Suprapubic skin (tissue), 4 donors: ENCODE measurements at places on chromosomes 12 and 14.

DNA sequence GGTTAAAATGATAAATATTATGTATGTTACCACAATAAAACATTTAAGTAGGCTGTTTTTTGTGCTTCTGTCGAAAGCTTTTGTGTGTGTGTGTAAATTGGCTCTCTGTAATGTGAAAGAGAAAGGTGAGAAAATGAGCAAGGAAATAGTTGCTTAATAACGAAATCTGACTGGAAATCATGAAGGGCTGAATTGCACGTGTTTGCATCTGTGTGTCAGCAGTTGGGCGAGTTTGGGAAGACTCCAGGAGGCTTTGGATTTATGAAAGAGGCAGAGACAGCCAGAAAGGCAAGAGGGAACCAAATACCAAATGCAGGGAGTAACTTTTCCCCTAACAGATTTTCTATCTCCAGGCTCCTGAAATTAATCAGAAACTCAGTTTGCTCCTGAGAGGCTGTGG is 47.2 kb upstream of the PLEKHG3 start:
- no peak for DNase-seq
- no peaks in the 10 kb centered on the region for H3K27me3 ChIP-seq
- H3K36me3 ChIP-seq = no peaks in the 10 kb centered on the region
- peaks cover 20% of the 10 kb centered on the region for H3K4me1 ChIP-seq

- no peak overlapping the region for H3K4me3 ChIP-seq
- H3K4me1 ChIP-seq = no peaks in the 10 kb centered on the region
- no peak overlapping the region for H3K27ac ChIP-seq
- no peaks in the 10 kb centered on the region for H3K27me3 ChIP-seq
- H3K36me3 ChIP-seq = no peaks in the 10 kb centered on the region
- DNase-seq = no peak
These were observed 123.4 kb downstream of the CMAS start for GRCh38 chr12:22169376-22169775.

- H3K36me3 ChIP-seq = peaks cover 54% of the 10 kb centered on the region
- H3K4me3 ChIP-seq = no peak overlapping the region
- no peaks in the 10 kb centered on the region for H3K4me1 ChIP-seq
These were observed 54.1 kb downstream of the EP400 start for GRCh38 chr12:132003846-132004245.

DNA sequence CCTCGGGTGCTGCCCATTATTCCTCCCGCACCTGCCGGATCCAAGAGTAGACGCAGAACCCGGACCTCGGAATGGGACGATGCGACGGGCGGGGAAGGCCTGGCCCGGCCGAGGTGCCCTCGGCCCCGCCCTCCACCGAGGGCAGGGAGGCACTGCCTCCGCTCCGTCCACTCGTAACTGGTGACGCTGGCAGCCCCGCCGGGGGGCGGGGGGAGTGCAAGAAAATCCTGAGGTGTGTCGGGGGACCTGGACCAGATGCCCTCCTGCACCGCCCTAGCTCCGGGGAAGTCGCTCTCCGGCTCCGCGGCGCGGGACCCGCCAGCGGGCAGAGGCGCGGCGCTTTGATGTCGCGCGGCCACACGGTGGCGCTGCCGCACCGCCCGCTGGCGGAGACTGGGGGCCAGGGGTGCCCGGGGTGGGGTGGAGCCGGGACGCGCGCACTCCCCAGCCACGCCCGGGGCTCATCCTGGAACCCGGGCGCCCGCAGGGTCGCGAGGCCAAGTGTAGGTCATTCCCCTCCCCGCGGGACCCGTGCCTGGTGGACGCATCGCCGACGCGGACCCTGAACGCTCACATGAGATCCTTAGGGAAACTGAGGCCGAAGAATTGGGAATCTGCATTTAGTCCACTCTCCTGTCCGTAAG is 202.8 kb downstream of the TTC8 start:
- H3K4me1 ChIP-seq = peaks cover 22% of the 10 kb centered on the region
- no peak overlapping the region for H3K27ac ChIP-seq
- H3K4me3 ChIP-seq = peak overlapping the region; percentile 52
- no peak for DNase-seq

GRCh38 chr12:108995370-108995992 is 25.4 kb downstream of the SVOP start:
- DNase-seq = no peak
- H3K36me3 ChIP-seq = no peaks in the 10 kb centered on the region
- no peak overlapping the region for H3K4me3 ChIP-seq
- H3K27ac ChIP-seq = no peak overlapping the region
- H3K27me3 ChIP-seq = peaks cover 8% of the 10 kb centered on the region

DNA sequence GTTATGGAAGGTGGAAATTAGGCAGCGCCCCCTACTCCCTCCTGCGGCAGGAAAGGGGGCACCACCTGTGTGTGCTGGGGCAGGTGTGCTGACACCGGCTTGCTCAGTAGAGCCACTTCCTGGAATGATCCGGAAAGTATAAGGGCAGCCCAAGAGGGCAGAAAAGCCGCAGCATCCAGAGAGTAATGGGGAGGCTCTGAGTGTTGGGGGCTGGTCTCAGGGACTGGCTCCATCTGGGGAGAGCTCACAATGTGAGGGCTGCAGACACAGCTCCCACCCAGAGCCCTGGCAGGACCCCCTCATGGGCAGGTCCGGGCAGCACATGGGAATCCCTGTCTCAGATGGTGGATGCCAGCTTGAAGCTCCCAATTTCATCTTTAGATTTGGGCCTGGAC is 187.6 kb upstream of the C14orf180 start:
- H3K4me3 ChIP-seq = no peak overlapping the region
- H3K4me1 ChIP-seq = peaks cover 6% of the 10 kb centered on the region
- no peak overlapping the region for H3K27ac ChIP-seq
- H3K36me3 ChIP-seq = no peaks in the 10 kb centered on the region

GRCh38 chr12:52045794-52046199 is 5.4 kb upstream of the NR4A1 start:
- no peaks in the 10 kb centered on the region for H3K36me3 ChIP-seq
- H3K27ac ChIP-seq = peak overlapping the region; percentile 74
- DNase-seq = no peak
- peaks cover 66% of the 10 kb centered on the region for H3K4me1 ChIP-seq
- no peak overlapping the region for H3K4me3 ChIP-seq
- H3K27me3 ChIP-seq = no peaks in the 10 kb centered on the region

DNA sequence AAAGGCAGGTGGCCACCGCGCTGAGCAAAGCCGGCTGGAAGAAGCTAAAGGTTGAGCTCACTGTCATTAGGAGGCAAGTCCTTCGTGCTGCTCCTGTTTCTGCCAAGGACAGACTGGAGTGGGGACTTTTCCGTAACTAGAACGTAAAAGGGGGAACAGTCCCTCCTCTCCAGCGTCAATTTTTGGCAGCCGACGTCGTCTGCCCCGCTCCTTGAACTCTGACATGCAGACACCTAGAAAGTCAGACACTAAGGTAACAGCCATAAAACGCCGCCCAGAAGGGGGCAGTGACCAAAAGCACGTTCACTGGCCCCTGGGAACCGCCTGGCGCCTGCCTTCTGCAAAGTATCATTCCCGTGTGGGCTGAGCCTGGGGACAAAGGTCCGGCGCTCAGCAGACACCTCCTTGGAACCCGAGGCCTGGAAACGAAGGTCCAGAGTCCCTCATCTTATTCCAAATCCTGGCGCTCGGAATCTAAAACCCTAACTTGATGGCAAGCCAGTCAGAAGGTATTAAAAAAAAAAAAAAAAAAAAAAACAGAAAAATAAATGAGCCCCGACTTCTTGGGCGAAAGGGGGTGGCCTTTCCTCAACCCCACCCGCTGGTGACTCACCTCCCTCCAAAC is 1.1 kb upstream of the LRP1 start:
- H3K36me3 ChIP-seq = no peaks in the 10 kb centered on the region
- H3K27ac ChIP-seq = peak overlapping the region; percentile 95
- peak overlapping the region; percentile 88 for H3K4me3 ChIP-seq
- H3K27me3 ChIP-seq = no peaks in the 10 kb centered on the region

- H3K36me3 ChIP-seq = peaks cover 99% of the 10 kb centered on the region
- DNase-seq = no peak
- no peaks in the 10 kb centered on the region for H3K4me1 ChIP-seq
- no peak overlapping the region for H3K4me3 ChIP-seq
- no peak overlapping the region for H3K27ac ChIP-seq
These were observed 10.7 kb downstream of the UBE3B start for GRCh38 chr12:109488051-109488665.

GRCh38 chr12:115472852-115473251 is 788.9 kb upstream of the TBX3 start:
- no peak overlapping the region for H3K27ac ChIP-seq
- H3K4me3 ChIP-seq = no peak overlapping the region
- H3K4me1 ChIP-seq = no peaks in the 10 kb centered on the region
- no peak for DNase-seq
